ENCODE measurements at places on chromosomes 13 and 19.

- DNase-seq, result no peak
These were observed 56.9 kb upstream of the EDNRB start for GRCh38 chr13:77975358-77976042.

GRCh38 chr19:23436318-23436717, 41.0 kb upstream of the ZNF91 start:
- no peak for DNase-seq

DNA sequence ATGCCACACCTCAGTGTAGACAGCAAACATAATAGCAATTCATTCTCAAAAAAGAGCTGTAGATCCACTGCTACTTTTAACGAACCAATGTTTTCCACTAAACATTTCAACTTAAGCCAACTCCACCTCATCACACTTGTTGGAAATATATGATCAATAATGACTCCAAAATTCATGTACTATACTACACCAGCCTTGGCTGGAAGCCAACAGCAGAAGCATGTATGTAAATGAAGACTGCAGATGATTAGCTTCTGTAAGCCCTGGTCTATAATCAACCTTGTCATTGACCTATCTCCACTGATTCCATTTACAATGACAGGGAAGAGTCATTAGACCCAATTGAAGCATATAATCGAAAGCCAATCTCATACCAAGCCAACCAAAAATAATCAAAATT, 71.7 kb downstream of the STK24 start:
- DNase-seq, result no peak

GRCh38 chr19:17893766-17894165, 22.0 kb downstream of the SLC5A5 start:
- DNase-seq, result no peak

DNA sequence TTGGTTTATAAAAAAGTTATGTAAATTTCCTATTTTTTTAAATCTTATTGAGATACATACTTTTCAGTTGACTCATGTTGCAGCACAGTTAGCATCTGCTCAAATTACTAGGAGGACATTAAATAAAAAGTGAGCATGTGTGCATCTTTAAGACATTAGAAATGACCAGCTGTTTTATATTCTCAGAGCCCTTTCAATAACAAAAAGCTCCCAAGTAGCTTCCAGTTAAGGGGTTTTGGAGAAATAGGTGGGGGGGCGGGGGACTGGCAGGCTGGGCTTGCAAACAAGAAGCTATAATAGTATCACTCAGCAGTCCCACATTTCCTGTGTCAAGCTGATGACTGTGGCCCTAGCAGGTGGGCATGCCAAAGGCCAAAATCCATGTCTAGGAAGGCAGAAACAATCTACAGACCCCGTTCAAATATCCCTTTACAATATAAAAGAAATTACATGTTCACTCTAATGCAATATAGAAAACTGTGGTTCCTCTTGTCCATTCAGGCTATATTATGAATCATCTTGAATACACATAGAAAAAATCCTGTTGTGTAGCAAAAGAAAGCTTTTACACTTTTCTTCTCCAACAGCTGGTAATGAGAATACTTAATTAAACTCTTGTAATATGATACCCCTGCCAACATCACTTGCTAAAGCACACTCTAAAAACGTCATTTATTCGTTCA, 1713.2 kb upstream of the SLC10A2 start:
- DNase-seq, result peak; percentile 67

DNA sequence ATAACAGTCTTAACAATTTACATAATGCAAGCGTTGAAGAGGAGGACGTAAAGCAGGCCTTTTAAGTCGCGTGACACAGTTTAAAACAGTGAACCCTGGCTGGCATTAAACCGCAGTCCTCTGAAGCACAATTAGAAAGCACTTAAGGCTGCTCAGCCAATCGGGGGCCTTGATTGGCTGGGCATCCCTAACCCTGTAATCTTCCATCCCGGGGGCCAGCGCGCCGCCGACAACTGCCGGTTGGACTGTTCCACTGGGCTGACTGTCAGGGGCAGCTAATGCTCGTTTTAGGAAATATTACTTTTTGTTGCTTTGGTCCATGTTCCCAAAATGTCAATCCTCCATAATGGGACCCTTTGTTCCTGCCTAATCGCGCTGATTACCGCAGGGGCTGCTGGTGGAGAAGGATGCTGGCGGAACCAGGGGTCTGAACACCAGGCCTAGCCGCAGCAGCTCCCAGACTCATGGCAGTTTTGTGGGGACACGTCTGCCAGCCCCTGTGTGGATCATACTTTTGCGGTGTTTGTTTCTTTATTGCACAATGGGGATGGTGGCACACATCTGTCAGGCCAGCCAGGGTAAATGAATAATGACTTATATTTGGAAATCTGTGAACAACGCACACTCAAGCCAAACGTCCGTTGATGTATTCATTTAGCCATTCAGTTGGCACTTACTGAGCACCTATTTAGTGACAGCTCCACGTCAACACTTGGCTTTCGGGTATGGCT, 127.1 kb upstream of the SPACA7 start:
- no peak for DNase-seq

- no peak for DNase-seq
These were observed 153.8 kb upstream of the SOX1 start for GRCh38 chr13:111912991-111913760.

DNA sequence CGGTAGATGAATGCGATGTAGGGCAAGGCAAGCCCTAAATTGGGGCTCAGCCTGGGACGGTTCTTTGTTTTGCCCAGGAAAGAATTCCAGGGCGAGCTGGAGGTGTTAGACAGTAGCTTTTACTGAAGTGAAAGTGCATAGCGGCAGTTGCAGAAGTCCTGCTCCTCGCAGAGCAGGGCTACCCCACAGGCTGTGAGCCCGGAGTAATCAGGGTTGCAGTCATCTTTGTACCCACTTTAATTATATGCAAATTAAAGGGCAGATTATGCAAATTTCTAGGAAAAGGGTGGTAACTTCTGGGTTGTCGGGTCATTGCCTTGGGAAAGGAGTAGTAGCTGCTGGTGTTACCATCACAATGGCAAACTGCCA, 30.5 kb downstream of the VAV1 start:
- DNase-seq, result no peak

DNA sequence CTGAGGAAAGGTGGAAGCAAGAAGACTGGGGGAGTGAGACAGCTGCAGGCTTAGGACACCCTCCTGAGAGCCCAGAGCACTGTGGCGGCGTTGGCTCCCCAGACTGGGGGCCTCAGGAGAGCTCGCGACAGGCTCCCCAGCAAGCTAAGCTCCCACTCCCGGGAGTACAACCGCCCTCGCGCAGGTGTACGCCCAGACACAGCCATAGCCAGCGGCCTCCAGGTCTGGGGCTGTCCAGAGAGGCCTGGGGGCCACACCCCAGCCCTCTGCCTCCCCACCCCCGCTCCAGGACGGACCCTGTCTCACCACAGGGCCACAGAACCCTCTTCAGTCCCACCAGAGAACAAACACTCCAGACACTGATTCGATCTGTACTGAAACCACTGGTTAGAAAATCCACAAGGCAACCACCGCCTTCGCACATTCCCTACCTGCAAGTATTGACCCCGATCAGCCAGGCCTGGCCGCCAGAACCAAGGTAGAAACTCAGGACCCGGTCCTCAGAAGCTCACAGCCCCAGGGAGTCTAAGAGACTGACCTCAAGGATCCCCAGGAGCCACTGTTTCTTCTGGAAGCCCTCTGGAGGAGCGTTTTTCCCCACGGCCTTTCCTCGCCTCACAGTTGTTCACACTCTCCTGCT, 16.3 kb downstream of the ZIC5 start:
- DNase-seq, result no peak

DNA sequence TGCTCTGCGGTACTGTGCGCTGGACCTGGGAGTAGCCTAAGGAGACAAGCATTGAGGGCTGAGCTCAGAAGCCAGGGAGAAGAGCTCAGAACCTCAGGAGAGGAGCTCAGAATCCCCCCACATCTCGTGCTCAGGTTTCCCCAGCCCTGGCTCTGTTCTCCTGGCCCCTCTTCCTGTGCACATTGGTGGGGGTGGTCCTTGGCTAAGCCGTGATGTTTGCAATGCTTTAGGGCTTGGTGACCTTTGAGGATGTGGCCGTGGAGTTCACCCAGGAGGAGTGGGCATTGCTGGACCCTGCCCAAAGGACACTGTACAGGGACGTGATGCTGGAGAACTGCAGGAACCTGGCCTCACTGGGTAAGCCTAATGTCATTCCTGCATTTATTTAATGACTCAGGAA, 6.6 kb downstream of the ZNF557 start:
- no peak for DNase-seq

DNA sequence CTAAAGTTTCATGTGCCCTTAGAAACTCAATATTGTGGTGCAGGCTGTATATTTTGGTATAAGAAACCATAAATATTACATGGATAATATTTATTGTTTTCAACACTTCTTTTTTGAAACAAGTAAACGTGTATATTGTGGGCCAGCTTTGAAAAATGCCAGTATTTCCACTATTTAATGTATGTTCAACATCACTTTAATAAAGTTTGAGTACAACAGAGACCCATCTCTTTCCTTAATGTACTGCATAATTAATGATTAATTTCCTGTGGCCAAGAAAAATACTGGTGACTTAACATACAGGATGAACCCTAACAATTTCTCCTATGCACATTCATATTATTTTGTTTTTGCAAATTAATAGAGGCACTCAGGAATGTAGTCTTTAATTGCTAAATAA, 2891.5 kb downstream of the PCDH9 start:
- no peak for DNase-seq

GRCh38 chr19:9126900-9127405, at the start of gene OR7G3:
Gene OR7G3 (minus strand): TSS chr19:9126950. CDS start chr19:9126950, 0 bp downstream.
- DNase-seq, result no peak

DNA sequence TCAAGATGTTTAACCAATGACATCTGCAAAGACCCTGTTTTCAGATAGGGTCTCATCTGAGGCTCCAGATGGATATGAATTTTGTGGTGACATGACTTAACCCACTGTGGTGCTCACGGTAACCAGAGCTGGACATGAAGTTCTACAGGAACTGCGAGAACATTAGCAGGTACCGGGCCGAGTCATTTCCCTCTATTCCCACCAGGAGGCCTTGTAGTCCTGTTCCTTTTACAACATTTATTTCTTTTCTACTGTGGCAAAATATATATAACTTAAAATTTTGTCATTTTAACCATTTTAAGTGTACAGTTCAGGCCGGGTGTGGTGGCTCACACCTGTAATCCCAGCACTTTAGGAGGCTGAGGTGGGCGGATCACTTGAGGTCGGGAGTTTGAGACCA, 7.6 kb upstream of the TSPAN16 start:
- no peak for DNase-seq

DNA sequence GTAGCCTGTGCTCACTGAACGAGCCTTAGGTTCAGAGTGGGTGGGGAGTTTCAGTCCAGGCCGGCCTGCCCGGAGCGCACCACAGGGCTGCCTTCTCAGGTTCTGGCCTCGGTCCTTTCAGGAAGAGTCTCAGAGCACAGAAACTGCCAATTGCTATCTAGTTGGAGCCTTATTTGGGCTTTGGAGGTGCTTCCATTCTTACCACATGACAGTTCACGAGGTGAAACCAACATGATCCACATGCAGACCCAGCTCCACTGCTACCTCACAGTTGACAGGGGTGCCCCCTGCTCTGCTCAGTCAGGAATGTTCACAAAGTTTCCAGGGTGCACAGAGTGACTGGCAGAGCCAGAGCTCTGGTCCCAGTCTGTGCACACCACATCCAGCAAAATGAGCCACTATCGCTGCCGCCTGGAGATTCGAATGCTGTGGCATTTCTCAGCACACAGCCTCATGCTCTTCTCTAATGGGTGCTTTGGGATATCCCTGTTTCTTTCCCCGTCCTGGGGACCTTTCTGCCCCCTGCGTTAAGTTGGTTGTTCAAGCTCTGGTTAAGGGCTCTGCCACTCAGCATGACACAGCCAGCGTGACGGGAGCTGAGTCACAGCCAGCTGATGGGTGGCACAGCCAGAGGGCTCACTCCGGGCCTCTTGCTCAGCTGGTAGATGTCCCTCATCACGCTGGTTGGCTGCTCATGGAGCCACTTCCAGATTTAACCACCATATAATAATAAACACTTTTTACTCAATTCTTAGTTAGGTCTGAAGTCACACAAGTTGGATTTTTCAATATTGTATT, 7.5 kb upstream of the SACS start:
- DNase-seq, result peak; percentile 32

- DNase-seq, result peak; percentile 29
These were observed 5.5 kb upstream of the IFI30 start for GRCh38 chr19:18167975-18168645.

GRCh38 chr19:35318679-35319448, 10.1 kb upstream of the CD22 start:
- peak; percentile 59 for DNase-seq

DNA sequence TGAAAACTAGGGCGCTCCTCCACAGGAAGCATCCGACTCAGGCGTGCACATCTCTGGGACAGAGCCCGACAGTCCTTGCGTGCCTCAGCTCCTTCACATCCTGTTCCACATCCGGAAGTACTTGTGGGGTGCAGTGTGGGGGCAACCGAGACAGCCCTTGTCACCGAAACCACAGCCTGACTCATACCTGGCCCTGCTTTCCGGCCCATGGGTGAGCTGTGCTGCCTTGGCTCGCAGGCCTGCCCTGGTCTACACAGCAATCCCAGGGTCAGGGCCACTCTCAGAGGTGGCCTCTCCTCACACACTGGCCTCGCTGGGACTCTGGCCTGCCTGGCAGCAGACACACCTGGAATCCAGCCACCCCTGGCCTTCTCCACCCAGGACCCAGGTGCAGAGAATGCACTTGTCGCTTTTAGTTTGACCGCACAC, 100.4 kb downstream of the STK24 start:
- peak; percentile 96 for DNase-seq

GRCh38 chr13:47499358-47500150, 501.5 kb downstream of the SUCLA2 start:
- DNase-seq, result peak; percentile 86

- no peak for DNase-seq
These were observed 100.2 kb downstream of the FGF9 start for GRCh38 chr13:21771075-21771474.

- DNase-seq, result no peak
These were observed 190.2 kb downstream of the GGACT start for GRCh38 chr13:100398360-100398759.

GRCh38 chr19:49210108-49210900, 52.7 kb downstream of the TRPM4 start:
- DNase-seq, result no peak

- no peak for DNase-seq
These were observed 15.7 kb downstream of the ZNF575 start for GRCh38 chr19:43548706-43549105.

DNA sequence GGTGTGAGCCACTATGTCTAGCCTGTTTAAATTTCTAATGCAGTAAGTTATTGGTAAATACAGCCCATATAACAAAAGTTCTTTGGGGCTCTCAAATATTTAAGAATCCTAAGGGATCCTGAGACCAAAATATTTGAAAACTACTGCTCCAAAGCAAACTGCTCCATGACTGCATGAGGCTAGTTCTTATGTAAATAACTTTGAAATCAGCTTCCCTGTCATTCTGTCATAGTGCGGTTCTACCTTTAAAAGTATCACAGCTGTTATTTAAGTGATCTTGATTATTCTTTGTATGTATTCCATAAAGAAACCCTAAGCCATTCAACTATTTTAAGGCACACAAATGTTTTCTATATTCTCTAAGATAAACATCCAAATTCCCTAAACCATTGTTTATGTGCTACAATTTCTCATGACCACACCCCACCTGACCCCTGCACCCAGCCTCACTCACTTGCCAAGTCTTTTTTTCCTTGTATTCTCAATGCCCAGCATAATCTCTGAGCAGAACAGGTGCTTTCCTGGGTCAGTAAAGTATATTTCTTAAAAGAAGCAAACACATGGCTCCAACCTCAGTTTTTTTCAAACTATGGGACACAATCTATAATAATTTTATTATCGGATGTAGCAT, 146.6 kb downstream of the RNF17 start:
- no peak for DNase-seq

GRCh38 chr19:2243274-2244124, 5.6 kb upstream of the AMH start:
- DNase-seq, result no peak

All from fibroblast of skin of back (primary cell).